ENCODE measurements at places on chromosomes 13 and 19.

- no peak for DNase-seq
These were observed 257.8 kb downstream of the TBC1D4 start for GRCh38 chr13:75224053-75224742.

- no peak for DNase-seq
These were observed 5.9 kb downstream of the ANGPTL6 start for GRCh38 chr19:10096615-10096963.

GRCh38 chr13:24263632-24264031 lies 45.7 kb upstream of the C1QTNF9 start:
- no peak for DNase-seq

DNA sequence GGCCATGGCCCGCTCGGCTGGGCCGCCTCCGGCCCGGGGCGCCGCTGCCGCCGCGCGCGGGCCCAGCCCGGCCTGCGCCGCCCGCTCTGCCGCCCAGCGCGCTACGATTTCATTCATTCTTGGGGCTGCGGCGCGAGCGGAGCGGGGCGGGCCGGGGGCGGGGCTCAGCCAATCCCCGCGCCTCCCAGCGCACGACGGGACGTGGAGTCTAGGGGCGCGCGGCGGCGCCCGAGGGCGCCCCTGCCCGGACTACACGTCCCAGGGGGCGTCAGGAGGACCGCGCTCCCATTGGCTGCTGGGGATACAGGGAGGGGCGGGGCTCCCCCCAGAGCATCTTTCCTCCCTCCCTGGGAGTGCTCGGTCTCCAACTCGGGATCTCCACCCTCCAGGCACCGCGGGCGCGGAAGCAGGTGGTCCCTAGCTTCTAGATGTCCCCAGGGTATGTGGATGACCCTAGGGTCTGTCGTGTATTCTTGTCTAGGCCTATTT lies 5.6 kb upstream of the DPF1 start:
- peak; percentile 67 for DNase-seq

- DNase-seq = no peak
These were observed 533.9 kb downstream of the DCT start for GRCh38 chr13:93945621-93946020.

DNA sequence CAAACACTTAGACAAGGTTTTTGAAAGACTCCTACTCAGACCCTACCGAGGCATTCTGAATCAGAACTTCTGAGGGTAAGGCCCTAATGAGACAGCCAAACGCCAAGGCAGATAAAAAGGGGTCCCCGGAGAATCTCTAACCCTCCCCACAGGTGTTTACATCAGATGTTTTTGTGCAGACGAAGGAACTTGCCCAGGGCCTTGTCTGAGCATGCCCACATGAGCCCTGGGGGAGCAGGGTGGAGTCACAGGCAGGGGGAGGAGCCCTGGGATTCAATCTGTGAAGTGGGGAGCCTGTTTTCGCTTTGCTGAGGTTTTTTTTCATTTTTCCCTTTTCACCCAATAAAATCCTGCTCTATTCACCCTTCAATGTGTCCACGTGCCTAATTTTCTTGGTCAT lies 61.6 kb upstream of the MED4 start:
- DNase-seq = no peak

DNA sequence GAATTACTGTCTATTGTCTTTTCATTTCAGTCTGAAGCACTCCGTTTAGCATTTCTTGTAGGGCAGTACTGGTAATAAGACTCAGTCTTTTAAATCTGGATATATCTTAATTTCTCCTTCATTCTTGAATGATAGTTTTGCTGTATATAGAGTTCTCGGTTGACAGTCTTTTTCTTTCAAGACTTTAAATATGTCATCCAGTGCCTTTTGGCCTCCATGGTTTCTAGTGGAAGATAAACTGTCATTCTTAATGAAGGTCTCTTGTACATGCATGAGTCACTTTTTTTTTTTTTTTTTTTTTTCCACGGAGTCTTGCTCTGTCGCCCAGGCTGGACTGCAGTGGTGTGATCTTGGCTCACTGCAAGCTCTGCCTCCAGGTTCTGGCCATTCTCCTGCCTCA lies 27.2 kb upstream of the ZDHHC20 start:
- no peak for DNase-seq

DNA sequence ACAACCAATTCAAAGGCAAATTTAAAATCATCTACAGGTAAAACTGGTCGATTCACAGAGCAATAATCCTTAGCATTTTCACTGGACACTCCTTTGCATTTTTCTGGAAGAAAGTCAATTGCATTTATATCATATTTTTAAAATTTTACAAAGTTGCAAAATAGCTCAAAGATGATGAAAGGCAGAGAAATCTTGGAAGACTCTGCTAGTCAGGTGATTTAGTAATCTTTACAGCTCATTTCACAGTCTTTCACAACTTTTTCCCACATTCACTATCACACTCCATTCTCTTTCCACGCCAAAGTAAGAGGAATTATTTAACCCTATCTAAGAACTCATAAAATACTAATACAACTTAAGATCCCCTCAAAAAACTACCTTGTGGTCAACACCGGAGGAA lies 1063.8 kb downstream of the EFNB2 start:
- no peak for DNase-seq

DNA sequence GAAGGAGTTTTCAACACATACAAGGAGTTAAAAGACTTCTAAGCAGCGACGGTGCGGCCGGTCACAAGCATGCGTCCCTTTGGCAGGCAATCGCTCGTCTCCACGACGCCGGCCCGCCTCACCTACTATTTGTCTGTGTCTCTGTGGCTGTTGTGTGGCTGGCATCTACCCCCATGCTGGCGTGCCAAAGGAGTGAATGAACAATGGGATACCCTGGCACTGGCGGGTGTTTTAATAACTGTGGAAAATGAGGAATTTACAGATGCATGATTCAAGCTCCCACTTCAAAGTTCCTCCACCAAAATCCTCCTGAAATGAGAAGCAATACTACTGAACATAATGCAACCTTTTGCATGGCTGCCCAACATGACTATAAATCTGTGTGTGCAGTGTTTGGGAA lies 176.6 kb downstream of the KLF5 start:
- no peak for DNase-seq

- DNase-seq = no peak
These were observed 83.0 kb downstream of the FNDC3A start for GRCh38 chr13:49058761-49059160.

DNA sequence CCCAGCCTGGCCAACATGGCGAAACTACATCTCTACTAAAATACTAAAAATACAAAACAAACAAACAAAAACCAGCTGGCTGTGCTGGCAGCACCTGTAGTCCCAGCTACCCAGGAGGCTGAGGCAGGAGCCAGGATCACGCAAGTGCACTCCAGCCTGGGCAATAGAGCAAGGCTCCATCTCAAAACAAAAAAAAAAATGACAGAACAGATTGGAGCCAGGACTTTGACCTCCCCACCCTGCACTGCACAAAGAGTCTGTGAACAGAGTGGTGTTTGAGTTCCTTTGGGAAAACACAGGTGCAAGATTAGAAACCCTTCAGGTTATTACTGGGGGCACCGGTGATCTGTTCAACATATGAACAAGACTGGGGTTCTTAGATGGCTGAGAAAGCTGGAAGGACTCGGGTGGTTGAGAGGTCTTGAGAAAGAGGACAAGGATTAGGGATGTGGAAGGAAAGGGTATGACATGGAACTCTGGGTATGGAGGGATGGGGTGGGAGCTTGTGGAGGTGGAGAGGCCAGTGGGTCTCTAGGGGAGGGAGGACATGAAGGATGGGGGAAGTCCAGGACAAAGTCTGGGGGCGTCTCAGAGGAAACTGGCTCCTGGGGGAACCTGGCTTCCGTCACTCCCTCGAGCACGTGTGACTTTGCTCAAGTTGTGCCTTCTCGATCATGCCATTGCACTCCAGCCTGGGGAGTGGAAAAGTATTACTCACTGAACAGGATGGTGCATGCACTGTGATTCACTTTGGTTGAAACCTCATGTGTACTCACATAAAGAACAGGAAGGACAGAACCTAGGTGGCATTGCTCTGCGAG lies 25.9 kb downstream of the RCN3 start:
- no peak for DNase-seq

- DNase-seq = no peak
These were observed 15.7 kb downstream of the STK11 start for GRCh38 chr19:1220976-1221903.

DNA sequence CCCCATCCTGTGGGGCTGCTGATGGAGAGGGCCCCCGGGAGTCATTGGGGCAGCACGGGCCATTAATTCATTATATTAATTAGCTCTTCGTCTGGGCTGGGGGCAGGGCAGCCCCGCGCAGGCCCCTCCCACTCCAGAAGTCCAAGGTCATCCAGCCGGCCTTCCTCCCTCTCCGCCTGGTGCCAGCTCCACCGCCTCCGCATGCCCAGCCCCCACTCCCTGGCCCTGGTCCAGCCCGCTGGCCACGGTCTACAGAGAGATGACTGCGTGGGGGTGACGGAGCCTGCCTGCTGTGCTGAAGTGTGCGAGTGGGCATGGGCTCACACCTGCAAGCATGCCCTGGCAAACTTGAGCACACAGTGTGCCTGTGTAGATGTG lies 8.8 kb downstream of the IGLON5 start:
- DNase-seq = peak; percentile 15

DNA sequence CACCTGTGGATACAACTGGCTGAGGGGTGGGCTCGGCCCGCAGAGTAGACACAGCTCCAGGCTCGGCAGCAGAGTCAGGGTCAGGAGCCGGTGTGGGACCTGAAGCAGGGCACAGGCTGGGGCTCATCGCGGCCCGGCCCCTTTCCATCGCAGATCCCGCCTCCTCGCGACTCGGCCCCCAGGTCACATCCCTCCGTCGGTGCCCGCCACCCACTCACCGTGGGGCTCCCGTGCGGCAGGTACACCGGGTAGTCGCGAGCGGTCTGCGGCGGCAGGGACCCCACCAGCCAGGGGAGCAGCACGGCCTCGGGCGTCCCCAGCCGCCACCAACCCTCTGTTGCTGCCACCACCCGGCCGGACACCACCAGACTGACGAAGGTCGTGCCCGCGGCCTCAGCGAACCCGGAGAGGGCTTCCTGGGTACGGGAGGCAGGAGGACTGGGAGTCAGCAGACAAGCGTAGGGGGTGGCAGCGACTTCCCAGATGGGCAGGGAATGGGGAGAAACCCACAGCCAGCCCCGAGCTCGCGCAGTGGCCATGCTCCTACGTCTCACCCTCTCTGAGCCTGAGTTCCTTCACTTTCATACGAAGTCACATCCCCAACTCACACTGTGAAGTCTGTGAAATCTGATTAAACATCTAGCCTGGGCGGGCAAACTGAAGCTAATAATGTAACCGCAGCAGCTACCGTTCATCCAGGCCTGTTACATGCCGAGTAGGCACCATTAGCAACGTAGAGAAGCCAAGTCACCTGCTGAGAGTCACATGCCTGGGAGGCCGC lies 3.7 kb downstream of the FUZ start:
- no peak for DNase-seq

DNA sequence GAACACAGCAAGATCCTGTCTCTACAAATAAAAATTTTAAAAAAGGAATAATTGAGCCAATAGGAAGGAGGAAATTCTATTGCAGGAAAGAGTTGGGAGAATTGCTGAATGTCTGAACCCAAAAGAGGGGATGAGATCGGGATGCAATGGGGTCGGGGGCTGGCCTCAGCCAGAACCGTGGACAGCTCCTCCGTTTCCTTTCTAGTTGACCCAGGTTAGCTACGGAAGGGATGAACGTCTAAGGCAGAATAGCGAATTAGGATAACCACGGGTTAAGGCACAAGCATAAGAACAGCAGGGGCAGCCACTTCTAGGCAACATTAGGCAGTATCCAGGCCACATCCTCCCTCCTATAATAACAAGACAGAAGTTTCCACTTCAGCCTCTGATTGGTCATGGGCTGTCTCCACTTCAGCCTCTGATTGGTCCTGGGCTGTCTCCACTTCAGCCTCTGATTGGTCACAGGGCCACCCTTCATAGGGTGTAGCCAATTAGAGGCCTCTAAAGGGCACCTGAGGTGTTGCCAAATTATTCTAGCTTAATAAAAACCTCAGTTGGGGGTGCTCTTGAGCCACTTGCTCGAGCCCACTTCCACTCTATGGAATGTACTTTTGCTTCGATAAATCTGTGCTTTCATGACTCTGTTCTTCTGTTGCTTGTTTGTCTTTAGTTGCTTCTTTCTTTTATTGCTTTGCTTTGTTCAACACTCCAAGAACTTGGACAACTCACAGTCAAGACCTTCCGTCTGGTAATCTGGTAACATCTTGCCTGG lies 24.9 kb upstream of the TPM4 start:
- no peak for DNase-seq

DNA sequence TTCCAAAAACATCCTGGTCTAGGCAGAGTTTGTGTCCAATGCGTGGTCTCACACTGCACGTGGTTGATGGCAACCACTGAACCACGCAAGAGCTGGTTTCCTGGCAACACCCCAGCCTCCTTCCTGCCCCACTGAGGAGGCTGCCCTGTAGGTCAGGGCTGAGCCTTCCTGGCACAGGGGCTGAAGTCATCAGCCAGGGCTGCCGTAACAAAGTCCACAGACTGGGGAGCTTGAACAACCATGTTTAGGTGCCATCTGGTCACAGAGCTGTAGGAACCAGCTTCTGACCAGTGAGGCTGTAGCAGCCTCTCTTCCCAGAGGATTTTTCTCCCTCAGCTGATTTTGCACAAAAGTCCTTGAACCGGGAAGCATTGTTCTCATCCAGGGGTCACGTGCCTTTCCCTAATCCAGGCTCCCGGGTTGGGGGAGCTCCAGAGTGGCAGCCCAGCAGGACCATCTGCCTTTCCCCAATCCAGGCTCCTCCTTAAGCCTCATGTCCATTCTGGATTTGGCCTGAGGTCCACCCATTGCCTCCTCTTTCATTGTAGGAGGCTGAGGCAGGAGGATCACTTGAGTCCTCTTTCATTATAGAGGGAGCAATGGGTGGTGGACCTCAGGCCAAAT lies 53.9 kb downstream of the CHST8 start:
- no peak for DNase-seq

GRCh38 chr19:3778104-3778867 lies 6.3 kb upstream of the RAX2 start:
- no peak for DNase-seq

- DNase-seq = no peak
These were observed 36.1 kb upstream of the USP29 start for GRCh38 chr19:57083711-57084110.

DNA sequence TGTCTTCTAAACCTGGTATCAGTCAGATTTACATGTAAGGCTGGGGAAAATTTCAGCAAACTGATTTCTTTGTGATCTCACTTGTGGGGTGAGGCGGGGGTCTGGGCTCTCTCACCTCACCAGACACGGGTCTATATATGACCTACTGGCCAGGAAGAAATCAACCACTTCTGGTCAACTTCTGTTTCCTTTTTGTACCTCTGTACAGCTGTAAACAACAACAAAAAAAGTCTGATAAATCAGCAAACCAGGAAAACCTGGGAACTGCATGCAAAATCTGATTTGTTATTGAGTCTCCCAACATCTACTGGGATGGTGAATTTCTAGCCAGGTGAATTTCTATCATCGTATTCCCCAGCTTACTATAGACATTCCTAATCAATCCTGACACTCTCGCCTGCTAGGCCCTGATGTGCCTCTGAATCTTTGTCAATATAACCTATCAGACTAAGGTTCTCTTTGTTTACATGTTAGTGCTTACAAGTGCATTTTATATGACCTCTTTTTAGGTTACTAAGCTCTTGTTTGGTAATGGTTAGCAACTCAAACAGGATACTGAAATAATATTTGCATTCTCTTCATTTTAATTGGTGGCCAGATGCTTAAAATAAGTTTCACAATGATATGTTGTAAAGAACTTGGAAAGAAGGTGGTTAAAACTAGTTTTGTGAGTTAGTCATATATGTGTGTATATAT lies 77.7 kb downstream of the LRRC63 start:
- no peak for DNase-seq

GRCh38 chr13:111184458-111185401 lies 69.6 kb downstream of the ARHGEF7 start:
- peak; percentile 36 for DNase-seq
